Foreskin fibroblast (primary cell): ENCODE measurements at places on chromosomes 1 and 21.

- no peak for DNase-seq
Measured at GRCh38 chr1:226881515-226882185, 11.2 kb downstream of the PSEN2 start.

- DNase-seq: no peak
Measured at GRCh38 chr1:20366463-20367115, 75.9 kb downstream of the VWA5B1 start.

DNA sequence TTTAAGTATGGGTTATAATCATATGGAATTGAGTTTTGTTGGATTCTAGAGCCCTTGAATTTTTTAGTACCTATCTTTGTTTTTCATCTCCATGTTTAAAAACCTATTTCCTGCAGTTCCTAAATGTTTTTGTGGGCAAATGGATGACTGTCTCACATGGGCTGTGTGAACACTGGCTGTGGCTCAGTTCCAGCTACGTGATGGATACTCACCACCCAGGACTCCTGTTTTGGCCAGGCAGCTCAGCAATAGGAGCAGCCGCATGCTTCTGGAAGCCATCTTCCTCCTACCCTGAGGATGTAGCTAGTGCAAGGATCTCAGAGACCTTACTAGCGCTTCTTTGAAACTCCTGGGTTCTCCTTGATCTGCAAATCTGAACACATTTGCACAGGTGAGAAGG lies 2.8 kb downstream of the REG4 start:
- DNase-seq: peak; percentile 47

- DNase-seq: no peak
Measured at GRCh38 chr1:198287916-198288315, 131.1 kb downstream of the NEK7 start.

- no peak for DNase-seq
Measured at GRCh38 chr1:14090531-14090930, 390.5 kb downstream of the PRDM2 start.
